ENCODE measurements at places on chromosomes 4 and X.

DNA sequence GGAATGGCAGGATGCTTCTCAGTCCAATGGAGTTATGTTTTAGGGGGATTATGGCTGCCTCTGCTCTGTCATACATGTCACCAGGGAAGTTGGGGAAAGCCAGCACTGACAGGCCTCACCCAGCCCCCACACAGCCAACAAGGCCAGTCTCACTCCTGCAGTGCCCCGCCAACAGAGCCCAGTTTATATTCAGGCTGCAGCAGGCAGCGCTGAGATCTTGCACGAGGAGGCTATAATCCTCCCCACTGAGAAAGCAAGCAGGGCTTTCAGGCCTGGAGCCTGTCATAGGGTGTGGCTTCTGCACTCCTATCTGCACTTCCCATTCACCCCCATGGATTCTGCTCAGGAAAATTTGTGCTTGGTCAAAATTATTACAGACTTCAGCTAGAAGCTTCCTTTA lies 25.1 kb downstream of the ADAD1 start:
- DNase-seq = peak; percentile 28

DNA sequence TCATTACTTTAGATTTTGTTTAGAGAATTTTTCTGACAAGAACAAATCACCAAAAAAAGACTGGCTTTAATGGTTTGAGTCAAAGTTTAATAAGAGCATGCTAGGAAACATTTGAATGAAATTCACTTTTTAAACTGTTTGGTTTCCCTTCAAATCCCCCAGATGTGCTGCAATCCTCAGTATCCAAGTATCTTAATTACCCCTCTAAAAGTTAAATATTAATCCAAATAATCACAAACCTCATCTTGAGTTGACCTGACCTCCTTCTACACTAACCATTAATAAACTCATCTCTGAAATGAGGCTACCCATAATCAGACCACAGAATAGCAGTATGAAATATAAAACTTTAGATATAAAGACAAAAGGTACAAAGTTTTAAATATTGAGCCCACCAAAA lies 10.1 kb downstream of the DHX15 start:
- DNase-seq = no peak

- no peak for DNase-seq
Observed at GRCh38 chrX:38654302-38654701, 93.0 kb downstream of the TSPAN7 start.

DNA sequence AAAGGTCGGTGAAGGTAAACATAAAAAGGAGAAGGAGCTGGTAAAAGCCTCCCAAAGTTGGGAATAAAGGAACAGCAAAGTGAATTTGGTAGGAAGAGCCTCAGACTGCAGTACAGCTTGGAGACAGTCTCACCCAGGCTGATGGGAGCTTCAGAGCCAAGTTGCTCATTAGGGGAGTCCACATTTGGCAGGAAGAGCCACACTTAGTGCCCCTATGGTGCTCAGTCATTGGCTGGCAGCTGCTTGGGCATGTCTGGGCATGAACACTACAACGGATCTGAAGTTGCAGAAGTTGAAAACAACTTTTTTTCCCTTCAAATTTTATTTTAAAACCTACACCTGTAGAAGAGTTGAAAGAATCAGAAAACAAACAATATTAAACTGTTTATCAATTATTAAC lies 2497.3 kb downstream of the ARAP2 start:
- no peak for DNase-seq

DNA sequence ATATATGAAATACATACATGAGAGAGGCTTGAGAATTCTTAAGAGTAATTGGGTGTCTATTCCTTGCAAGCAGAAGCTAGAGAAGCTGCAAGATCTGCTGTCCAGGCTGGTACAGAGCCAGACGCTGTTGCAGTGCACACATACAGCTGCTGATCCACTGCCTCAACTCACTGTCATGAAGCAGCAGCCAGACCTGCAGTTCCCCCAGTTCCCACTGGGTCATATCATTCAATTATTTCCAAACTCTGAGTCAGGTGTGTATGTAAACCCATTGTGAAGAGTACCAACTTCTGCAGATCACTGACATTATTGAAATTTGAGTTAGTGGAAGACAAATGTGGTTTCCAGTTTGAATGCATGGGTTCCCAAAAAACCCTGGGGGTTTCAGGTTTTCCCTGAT lies 1212.8 kb upstream of the ADGRL3 start:
- DNase-seq = no peak

DNA sequence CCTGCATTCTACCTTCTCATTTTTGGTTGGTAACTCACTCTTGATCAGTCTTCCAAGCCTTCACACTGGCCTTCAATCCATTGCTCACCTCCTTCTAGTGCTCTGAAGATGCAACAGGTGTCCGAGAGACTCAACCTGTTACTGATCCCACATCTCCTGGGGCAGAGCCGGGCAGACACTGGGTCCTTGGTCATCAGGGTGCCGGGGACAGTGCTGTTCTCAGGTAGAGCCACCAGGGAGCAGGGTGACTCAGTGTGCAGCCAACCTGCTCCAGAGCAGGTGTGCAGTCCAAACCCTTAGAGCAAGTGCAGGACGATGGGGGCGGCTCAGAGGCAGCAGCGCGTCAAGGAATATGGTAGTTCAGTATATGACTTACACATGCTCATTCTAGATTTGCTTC lies 188.4 kb downstream of the DHX15 start:
- no peak for DNase-seq

- no peak for DNase-seq
Observed at GRCh38 chr4:126658411-126658810, 974.3 kb upstream of the INTU start.
